ENCODE measurements at places on chromosomes 11 and 22.

DNA sequence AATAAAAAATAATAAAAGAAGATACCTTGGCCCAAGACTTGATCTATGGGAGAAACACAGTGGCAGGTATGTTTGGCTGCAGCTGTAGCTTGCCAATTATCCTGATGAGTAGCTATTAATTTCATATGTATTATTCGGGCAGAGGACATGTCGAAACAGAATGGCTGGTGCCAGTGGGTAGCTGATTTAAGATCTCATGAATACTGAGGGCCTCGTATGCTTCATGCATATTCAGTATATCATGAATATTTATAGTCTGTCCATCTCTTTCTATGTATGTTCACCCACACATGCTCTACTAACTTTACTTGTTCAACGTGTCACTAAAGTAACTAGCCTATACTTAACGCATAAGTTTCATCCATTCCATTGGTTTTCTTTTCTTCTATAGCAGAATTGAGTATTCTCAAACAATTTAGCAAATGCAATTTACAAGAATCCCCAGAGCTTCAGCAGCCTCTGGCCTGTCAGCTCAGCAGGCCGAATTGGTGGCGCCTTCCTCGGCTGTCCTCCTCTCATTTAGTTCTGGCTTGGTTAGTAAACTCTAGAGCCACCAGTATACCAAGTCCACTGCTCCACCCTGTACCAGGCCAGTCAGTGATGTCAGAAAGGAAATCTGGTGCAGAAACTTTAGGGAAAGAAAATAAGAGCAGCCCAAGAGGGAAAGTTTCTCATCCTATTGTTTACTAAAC is 17.9 kb downstream of the ART5 start:
- no peak for DNase-seq

- no peak for DNase-seq
Measured at GRCh38 chr11:114164546-114164945, 105.0 kb downstream of the ZBTB16 start.

GRCh38 chr11:106828976-106829375 is 189.3 kb downstream of the GUCY1A2 start:
- DNase-seq = no peak

- no peak for DNase-seq
Measured at GRCh38 chr11:42526426-42526825, 785.4 kb upstream of the API5 start.

DNA sequence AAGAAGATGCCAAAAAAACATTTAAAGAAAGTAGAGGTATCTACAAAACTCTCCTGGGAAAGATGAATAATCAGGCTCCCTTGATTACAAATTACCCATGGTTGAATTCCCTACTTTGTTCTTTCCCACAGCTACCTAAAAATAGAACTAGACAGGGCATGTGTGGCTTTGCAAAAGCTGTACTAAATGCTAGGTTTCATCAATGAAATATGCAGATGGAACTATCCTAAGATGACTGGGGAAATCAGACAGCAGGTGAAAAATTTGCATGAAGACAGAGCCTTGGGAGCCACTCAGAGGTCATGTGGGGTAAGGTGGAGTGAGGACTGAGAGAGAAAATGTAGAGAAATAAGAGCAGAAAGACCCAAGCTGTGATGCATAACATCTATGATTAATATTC is 14.7 kb downstream of the LAYN start:
- no peak for DNase-seq

- no peak for DNase-seq
Measured at GRCh38 chr11:65446446-65447277, 24.1 kb downstream of the NEAT1 start.

DNA sequence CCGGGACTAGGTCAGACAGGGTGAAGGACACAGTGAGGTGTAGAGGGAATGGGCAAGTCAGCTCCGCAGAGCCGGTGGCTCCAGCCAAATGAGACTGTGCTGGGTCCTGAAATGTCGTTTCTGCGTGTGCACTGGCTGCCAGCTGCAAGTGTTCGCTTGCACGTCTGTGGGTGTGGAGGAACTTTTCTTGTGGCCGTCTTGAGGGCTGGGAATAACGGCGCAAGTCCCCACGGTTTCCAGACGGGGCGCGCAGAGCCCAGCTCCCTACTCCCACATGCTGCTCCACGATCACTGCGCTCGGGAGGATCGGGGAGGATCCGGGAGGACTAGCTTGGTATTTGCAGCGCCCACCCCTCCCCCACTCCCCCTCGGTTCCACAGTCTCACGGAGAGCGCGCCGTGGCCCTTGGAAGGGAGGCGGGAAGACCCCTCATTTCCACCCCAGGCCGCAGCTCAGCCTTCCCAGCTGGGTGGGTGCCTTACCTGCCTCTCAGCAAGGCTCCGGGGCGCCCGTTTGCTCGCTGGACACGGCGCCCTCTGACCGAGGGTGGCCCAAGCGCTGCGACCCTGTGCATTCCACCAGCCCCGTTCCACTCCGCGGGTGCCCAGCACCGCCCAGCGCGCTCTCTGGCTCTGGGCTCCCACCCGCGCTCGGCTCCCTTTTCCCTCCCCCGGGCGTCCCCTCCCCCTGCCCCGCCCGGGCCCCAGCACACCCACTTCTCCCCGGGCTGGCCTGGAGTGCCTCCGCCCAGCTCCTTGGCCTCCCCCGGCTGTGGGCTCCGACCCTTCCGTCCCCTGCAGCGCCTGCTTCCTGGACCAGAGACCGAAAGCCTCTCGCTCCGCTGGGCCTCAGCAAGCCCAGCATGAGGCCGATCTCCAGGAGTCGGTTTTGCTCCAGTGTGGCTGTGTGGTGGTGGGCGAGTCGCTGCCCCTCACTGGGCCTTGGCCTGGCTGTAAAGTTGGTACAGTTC is at the start of gene KCNE3:
Gene KCNE3, minus strand, starts transcription at position 634 of the 970 bp plus-strand sequence. CDS start 9,986 bp downstream, outside the sequence.
- no peak for DNase-seq

DNA sequence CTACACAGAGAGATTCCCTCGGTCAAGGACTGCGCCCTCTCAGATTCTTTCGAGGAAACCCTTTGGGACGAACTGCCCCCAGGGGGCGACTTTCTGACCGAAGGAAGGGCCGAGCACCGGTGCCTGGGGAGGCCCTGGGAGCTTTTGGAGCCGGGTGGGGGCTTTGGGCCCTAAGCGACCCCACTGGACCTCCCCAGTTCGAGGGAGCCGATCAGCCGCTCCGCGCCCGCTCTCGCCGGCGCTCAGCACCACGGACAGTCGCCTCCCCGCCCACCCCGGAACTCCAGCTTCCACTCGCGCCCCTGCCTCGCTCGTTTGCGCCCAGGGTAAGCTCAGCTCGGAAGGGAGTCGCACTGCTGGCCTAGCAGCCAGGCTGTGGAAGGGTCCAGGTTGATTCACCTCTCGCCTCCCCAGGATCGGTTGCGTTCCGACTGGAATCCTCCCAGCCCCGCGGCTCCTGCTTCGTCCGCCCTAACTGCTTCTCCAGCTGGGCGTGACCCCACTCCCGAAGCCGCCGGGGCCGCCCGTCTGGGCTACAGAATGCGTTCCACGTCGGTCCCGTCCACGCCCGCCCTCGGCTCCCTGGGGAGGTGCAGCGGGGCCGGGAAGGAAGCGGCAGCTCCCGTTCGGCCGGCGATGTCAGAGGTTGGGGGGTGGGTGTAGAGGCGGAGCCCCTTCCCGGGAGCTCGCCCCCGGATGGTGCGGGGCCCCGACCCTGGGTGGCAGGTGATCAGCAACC is 428 bp downstream of the SCN3B start:
- DNase-seq = no peak

- no peak for DNase-seq
Measured at GRCh38 chr22:27377501-27378295, 423.9 kb downstream of the MN1 start.

- DNase-seq = no peak
Measured at GRCh38 chr11:95254716-95255115, 23.7 kb upstream of the SESN3 start.

GRCh38 chr11:64051297-64051696 is 15.6 kb downstream of the FLRT1 start:
- no peak for DNase-seq

DNA sequence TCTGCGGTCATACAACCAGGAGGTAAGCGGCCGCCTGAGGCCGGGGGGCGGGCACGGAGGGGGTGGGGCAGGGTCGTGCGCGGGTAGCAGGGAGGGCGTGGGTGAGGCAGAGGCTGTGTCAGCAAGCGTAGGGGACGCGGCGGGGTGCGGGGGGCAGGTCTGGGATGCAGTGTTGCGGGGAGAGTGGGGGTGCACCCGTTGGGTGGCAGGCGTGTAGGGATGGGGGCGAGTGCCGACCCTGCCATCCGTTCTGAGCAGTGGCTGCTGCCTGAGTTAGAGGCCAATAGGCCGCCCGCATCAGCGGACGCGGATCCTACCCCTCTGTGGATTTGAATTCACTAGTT is 1.4 kb downstream of the RIC8A start:
- DNase-seq = no peak

DNA sequence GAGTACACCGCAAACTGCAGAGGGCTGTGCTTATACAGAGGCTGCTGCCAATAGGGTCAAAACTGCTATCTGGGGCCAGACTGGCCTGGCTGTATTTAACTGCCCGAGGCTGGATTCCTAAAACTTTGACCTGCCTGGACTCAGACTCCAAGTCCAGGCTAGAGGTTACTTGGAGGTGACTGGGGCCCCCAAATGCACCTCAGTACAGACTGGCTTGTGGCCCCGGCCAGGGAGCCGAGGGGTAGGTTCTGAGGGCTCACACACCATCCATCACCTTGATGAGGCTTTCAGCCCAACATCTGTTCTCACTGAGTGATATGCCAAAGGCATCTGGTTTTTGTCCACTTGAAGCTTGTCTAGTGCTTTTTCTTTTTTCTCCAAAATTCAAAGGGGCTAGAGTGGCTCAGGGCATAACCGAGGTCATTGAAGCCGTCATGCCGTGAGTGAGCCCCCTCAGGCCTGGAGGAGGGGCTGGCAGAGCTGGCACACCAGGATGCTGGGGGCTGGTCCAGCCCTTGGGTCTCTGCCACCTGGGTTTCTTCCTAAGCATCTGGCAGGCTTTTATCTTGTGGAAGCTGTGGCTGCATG is 52.4 kb upstream of the TTLL12 start:
- no peak for DNase-seq

GRCh38 chr22:46238541-46238940 is 11.6 kb downstream of the CDPF1 start:
- no peak for DNase-seq

DNA sequence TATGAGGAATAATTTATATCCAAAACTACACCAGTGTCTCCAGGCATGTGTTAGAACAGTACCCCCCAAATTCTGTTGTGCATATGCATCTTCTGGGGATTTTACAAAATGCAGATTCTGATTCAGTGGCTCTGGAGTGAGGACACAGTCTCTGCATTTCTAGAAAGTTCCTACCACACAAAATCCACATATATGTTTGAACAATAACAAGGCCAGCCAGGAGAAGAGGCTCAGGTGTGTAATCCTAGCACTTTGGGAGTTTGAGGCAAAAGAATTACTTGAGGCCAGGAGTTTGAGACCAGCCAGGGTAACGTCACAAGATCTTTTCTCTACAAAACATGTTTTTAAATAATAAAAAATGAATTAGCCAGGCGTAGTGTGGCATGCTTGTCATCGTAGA is 84.9 kb downstream of the ZNF280B start:
- DNase-seq = no peak

DNA sequence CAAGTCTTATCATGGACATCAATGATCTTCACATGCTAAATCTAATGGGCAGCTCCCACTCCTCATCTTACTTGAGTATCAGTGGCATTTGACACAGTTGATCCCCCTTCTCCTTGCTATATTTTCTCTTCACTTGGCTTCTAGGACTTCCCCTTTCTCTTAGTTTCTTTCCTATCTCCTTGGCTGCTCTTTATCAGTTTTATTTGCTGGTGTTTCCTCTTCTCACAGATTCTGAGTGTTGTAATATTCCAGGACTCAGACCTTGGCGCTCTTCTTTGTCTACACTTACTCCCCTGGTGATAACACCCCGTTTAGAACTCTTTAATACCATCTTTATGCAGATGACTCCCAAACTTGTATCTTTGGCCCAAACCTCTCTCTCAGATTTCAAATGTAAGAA is 33.9 kb upstream of the RASSF10 start:
- DNase-seq = no peak

DNA sequence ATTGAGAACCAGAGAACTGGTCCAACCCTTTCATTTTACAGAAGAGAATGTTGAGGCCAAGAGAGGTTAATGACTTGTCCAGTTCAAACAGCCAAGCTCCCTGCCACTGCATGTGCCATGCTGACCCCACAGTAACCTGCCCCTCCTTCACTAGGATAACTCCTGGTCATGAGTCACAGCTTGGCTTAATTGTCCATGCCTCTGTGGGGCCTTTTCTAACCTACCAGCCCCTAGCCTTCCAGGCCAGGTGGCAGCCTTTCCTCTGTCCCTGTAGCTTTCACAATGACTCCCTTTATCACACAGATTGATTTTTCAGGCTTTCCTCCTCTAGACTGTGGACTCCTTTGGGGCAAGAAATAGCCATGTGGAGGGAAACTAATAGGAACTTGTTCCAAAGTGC is 97.2 kb downstream of the PIWIL4 start:
- no peak for DNase-seq

DNA sequence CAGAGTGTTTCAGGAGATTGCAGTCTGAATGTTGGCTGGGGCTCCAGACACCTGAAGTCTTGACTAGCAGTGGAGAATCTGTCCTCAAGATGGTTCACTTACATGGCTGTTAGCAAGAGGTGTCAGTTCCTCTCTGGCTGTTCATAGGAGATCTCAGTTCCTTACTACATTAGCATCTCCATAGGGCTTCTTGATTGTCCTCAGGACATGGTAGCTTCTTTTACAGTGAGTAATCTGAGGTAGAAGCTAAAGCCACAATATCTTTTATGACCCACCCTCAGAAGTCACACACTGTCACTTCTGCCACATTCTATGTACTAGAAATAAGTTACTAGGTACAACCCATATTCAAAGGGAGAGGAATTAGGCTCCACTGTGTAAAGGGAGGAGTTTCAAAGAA is 10.5 kb upstream of the PATL1 start:
- no peak for DNase-seq

GRCh38 chr11:95611827-95612226 is 177.8 kb downstream of the FAM76B start:
- DNase-seq = no peak

- no peak for DNase-seq
Measured at GRCh38 chr11:32562839-32563599, 20.6 kb upstream of the EIF3M start.

All from activated naive CD8-positive, alpha-beta T cell treated with anti-CD3 and anti-CD28 coated beads, Interleukin-2, amount 50 U/mL, for 16 hours (primary cell).